Activated T-helper 1 cell treated with anti-CD3 and anti-CD28 coated beads, Interleukin-12 subunit alpha, Interleukin-12 subunit beta, Interleukin-2, Interleukin-4 antibody, amounts not matched to agents 30 ng/mL and 10 ng/mL and 1 ng/mL, durations not matched to agents 14 hours and 24 hours and 36 hours (primary cell): ENCODE measurements at places on chromosomes 5 and 9. TPM values are rescaled to one million over a fixed set of nuclear protein-coding genes. Genes with fewer than 3 reads are reported as not detected.

Gene PCDHAC1
- not detected in 2 replicates for total RNA-seq

DNA sequence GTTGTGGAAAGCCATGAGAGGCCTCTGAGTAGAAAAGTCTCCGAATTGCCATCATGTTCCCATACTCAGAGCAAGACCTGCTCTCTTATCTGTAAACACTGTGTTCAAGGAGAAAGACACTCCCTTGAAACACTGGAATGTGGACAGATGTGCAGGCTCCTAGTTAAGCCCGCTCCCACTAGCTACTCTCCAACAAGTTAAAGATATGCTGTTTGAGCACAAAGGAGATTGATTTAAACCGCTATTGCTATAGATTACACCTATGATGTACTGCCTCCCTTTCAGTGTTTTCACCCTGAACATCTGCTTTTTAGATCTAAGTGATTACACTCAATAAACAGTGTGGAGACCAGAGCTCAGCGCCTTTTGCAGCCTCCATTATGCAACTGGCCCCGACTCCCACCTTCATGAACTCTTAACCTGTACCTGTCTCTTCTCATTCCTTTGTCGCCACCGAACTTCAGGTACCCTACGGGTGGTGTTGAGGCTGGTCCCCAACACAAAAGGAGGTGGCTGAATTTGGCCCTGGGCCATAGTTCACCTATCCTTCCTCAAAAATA lies 47.5 kb downstream of the TMEM245 start:
- H3K27ac ChIP-seq = no peak overlapping the region
- H3K4me3 ChIP-seq = no peak overlapping the region
- H3K36me3 ChIP-seq = peaks cover 28% of the 10 kb centered on the region
- peaks cover 10% of the 10 kb centered on the region for H3K4me1 ChIP-seq

GRCh38 chr5:112418659-112419163 lies 366 bp downstream of the EPB41L4A start:
- peaks cover 68% of the 10 kb centered on the region for H3K27me3 ChIP-seq
- DNase-seq = no peak
- peaks cover 1% of the 10 kb centered on the region for H3K36me3 ChIP-seq
- no peak overlapping the region for H3K27ac ChIP-seq
- H3K4me3 ChIP-seq = peak overlapping the region; percentile 81

DNA sequence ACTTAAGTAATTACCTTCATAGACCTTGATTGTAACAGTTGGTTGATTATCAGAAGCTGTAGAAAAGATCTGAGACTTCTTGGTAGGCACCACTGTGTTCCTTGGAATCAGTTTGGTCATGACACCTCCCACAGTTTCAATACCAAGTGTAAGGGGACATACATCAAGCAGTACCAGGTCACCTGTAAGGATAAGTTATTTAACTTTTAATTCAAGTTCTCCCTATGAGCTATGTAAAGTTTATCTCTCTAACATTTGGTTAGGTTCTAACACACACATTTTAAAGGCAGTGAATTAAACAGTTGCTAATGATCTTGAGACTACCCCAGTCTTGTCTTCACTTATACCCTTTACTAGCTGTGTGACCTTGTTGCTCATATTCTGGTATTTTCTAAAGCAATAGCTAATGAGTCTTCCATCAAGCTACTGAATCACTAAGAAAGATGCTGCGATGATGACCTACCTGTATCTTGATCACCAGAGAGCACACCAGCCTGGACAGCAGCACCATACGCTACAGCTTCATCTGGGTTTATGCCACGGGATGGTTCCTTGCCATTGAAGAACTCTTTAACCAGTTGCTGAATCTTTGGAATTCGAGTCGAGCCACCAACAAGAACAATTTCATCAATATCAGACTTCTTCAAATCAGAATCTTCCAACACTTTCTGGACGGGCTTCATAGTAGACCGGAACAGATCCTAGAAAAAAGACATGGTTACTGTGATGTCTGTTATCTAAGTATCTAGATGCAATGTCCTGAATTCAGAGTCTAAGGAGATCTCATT lies 2.8 kb downstream of the HSPA5 start:
- H3K27me3 ChIP-seq = no peaks in the 10 kb centered on the region
- peak overlapping the region; percentile 72 for H3K27ac ChIP-seq
- peak overlapping the region; percentile 96 for H3K4me3 ChIP-seq
- peaks cover 66% of the 10 kb centered on the region for H3K36me3 ChIP-seq
